ENCODE measurements at places on chromosomes 6 and 20.

DNA sequence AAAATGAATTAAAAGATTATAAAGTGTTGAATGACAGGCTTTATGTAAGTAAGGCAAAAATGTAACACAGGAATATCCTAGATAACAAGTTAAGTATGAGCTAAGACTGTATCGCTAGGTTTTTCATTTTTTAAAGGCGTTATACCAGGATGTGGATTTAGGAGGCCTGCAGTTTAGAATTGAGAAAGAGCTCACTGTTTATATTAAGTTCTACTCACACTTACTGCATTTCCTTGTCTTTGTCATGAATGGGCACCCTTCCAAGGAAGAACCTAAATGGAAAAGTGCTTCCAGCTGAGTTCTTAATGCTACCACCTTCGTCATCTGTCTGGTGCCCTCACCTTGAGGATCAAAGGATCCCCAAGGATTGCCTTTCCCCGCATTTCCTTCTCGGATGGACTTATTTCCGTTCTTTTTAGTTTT, 148.7 kb downstream of the SOX4 start:
- DNase-seq, result no peak

DNA sequence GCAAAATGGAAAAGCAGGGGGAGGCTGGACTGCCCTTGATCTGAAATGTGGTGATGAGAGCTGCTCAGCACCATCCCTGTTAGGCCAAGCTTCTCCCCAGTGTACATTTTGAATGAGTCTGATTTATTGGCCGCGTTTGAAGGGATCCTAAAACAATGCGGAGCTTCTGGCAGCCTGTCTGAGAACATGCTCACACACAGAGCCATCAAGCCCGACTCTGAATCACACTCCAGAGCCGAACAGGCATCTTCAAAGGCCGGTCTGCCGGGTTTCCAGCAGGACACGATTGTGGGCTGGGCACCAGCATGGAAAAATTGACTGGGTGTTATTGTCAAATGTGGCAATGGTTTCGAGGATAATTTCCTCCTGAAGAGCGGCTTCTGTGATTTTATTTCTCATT, 235.9 kb downstream of the TFAP2C start:
- no peak for DNase-seq

DNA sequence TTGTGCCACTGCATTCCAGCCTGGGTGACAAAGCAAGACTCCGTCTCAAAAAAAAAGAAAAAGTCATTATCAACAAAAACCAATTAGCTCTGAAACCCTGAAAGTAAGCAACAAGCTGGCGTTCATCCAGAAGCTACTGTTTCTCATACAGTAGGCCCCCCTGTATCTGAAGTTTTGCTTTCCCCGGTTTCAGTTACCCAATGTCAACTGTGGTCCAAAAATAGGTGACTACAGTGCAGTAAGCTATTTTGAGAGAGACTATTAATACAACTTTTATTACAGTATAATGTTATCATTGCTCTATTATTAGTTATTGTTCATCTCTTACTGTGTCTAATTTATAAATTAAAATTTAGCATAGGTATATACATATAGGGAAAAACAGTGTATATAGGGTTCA, 135.1 kb downstream of the KIF16B start:
- no peak for DNase-seq

- no peak for DNase-seq
Measured at GRCh38 chr6:30234356-30234755, 21.1 kb upstream of the TRIM26 start.

- DNase-seq, result no peak
Measured at GRCh38 chr20:11929947-11930346, 12.3 kb downstream of the BTBD3 start.

- DNase-seq, result no peak
Measured at GRCh38 chr6:106750142-106750918, 121.0 kb downstream of the QRSL1 start.

GRCh38 chr6:14641423-14642135, 524.0 kb downstream of the CD83 start:
- DNase-seq, result no peak

DNA sequence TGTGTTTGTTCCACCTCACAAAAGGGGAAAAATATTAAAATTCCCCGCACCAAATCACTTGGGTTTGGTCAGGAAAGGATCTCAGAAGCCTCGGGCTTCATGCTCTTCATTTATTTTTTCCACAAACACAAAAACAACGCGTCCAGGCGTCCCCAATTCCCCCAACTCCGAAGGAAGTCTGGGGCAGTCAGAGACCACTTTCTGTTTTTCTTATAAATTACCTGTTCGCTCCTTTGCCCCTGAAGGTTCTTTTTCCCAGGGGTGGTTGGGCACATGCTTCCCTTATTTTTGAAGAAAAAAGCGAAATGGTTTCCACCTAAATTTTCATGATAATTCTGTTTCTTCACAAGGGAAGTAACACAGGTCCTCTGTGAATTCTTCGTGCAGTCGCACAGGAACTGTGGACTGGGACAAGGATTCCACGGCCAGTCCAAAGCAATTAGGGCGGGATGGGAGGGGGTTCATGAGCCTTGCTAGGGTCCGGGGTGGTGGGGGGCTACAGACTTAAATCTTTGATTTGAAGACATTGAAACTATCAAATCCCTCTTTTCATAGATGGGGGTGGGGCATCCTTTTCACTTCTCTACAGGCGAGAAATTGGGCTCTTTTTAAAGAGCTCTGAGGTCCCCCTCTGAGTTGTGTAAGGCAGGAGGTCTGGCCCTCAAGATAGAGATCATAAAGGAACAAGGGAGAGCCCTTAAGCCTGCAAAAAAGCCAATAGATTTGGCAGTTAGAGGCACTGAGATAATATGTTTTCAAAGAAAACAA, 30.5 kb upstream of the HFE start:
- DNase-seq, result peak; percentile 36
